PC-3 (cell line): ENCODE measurements at places on chromosomes 12 and 14. TPM values are rescaled to one million over a fixed set of nuclear protein-coding genes. Genes with fewer than 3 reads are reported as not detected.

The DEGS2 gene
- total RNA-seq: 1.6 and 5.4 TPM in 2 replicates

The FAM186B gene
- total RNA-seq: 0.80 and 1.1 TPM in 2 replicates

The CCDC177 gene
- total RNA-seq: not detected in 2 replicates

The RNASE7 gene
- total RNA-seq: not detected in 2 replicates

The SPRYD3 gene
- total RNA-seq: 18.5 and 24.1 TPM in 2 replicates

The C12orf56 gene
- 5.7 and 8.1 TPM in 2 replicates for total RNA-seq

The OAS3 gene
- total RNA-seq: 25.5 and 28.8 TPM in 2 replicates

The SLC6A13 gene
- total RNA-seq: not detected in 2 replicates

The SPX gene
- total RNA-seq: 0.87 TPM in 1 of 2 replicates, not detected in the other

The EML1 gene
- 12.0 TPM in 2 replicates for total RNA-seq

The TAS2R30 gene
- 0.66 and 2.0 TPM in 2 replicates for total RNA-seq

The KRT74 gene
- total RNA-seq: not detected in 2 replicates

The SYT1 gene
- total RNA-seq: 0.12 and 0.51 TPM in 2 replicates

The SRRM4 gene
- under 0.01 TPM in 1 of 2 replicates, not detected in the other for total RNA-seq

The SERPINA5 gene
- total RNA-seq: not detected in 2 replicates

The STRAP gene
- 64.8 and 80.4 TPM in 2 replicates for total RNA-seq

The SIRT4 gene
- 0.98 and 1.9 TPM in 2 replicates for total RNA-seq

The RNU4-1 gene
- under 0.01 TPM in 2 replicates for total RNA-seq

The CLEC4D gene
- total RNA-seq: not detected in 2 replicates

The NPC2 gene
- total RNA-seq: 138 and 195 TPM in 2 replicates

The WNT1 gene
- total RNA-seq: not detected in 2 replicates

The DPF3 gene
- total RNA-seq: 16.6 and 30.5 TPM in 2 replicates

The DHRS2 gene
- 40.9 and 43.2 TPM in 2 replicates for total RNA-seq

The ACSM4 gene
- total RNA-seq: not detected in 2 replicates

The SMCO2 gene
- total RNA-seq: 0.69 and 1.7 TPM in 2 replicates

The C14orf93 gene
- total RNA-seq: 5.8 and 6.2 TPM in 2 replicates

The SLC15A4 gene
- total RNA-seq: 19.4 and 20.8 TPM in 2 replicates

The IL26 gene
- not detected in 2 replicates for total RNA-seq

The MYO1H gene
- not detected in 2 replicates for total RNA-seq

The ITGA7 gene
- 4.4 and 9.7 TPM in 2 replicates for total RNA-seq

The P2RX2 gene
- total RNA-seq: not detected in 2 replicates

The SDR9C7 gene
- total RNA-seq: not detected in 2 replicates

The TMED10 gene
- total RNA-seq: 246 and 253 TPM in 2 replicates

The IKBIP gene
- total RNA-seq: 11.1 and 14.6 TPM in 2 replicates

The ACSS3 gene
- total RNA-seq: not detected in 2 replicates

The CEBPE gene
- total RNA-seq: not detected in 2 replicates

The RCOR1 gene
- total RNA-seq: 22.2 and 23.4 TPM in 2 replicates

The DMAC2L gene
- 2.3 and 18.1 TPM in 2 replicates for total RNA-seq

The TEAD4 gene
- total RNA-seq: 22.3 and 27.7 TPM in 2 replicates

The DNAH10 gene
- 0.15 and 0.17 TPM in 2 replicates for total RNA-seq

The COCH gene
- 2.5 and 4.2 TPM in 2 replicates for total RNA-seq

The BHLHE41 gene
- total RNA-seq: 77.6 and 81.0 TPM in 2 replicates

The SLC17A8 gene
- not detected in 2 replicates for total RNA-seq

The POTEG gene
- 0.12 TPM in 1 of 2 replicates, not detected in the other for total RNA-seq

The FAM216A gene
- total RNA-seq: 19.5 and 27.8 TPM in 2 replicates
